NCI-H774 (cell line): ENCODE measurements at places on chromosomes 5 and 9.

DNA sequence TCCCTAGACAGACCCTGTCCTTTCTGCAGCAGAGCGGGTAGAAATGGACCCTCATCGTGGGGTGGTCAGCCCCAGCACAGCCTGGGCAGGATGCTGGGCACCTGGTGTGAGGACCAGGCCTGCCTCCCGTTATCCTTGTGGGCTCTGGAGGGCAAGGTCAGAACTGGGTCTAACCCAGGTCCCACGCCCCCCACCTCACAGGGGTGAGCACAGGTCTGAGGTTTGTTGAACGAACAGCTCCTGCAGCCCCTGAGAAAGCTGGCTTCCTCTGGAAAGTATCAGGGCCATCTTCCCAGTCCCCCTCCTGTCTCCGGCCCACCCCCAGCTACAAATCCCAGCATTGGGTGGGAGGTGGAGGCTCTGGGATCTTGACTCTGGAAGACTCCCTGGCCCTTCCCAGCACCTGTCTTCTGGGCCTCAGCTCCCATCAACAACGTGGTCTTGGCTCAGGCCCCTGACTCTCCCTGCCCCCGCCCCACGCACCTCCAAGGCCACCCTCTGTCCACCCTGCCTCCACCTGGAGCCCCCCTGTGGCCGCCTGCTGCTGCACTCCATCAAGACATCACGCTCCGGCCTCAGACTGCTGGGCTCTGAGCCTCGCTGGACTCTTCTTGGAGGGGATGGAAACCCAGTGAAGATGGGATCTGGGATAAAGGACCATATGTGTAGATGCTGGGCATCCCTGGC is 30.1 kb upstream of the CNOT6 start:
- DNase-seq, result no peak

GRCh38 chr5:113526421-113526820 is 12.9 kb downstream of the YTHDC2 start:
- no peak for DNase-seq

- DNase-seq, result no peak
Measured at GRCh38 chr9:99221266-99221620, 499 bp downstream of the ALG2 start.

- DNase-seq, result no peak
Measured at GRCh38 chr5:64384765-64385164, 121.0 kb upstream of the RGS7BP start.

- no peak for DNase-seq
Measured at GRCh38 chr5:6328173-6328572, 50.2 kb downstream of the MED10 start.

DNA sequence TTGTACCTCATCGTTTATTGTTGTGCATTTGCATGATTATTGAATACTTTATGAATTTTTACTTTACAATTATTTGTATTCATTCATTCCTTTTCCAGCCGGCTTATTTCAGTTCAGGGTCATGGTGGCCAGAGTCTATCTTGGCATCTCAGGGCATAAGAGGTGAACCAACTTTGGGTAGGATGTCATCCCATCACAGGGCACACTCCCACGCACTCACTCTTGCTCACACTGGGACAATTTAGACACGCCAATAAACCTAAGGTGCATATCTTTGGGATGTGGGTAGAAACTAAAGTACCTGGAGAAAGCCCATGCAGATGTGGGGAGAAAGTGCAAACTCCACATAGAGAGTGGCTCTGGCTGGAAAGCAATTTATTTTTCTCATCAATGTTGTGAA is 158.1 kb upstream of the MAST4 start:
- no peak for DNase-seq
